ENCODE measurements at places on chromosomes 7 and 10. TPM values are rescaled to one million over a fixed set of nuclear protein-coding genes. Genes with fewer than 3 reads are reported as not detected.

DNA sequence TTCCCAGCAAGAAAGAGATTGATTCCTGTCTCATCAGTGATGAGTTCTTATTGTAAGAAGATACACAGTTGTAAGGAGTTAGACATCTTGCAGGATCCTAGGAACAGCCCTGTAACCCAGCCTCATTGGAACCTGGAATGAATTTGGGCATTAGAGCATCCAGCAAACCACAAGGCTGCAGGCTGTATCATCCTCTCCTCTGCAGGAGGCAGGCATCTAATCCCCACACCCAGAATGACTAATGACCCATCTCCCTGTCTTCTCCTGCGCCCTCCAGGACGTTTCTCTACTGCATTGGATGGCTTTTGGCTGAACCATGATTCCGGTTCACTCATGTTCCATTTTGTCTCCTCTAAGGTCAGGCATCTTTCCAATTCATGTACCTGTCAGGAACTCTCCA, 233.9 kb downstream of the POU6F2 start:
- no peak for DNase-seq
- peaks cover 23% of the 10 kb centered on the region for H3K27me3 ChIP-seq
- no peaks in the 10 kb centered on the region for H3K36me3 ChIP-seq
- no peaks in the 10 kb centered on the region for H3K4me1 ChIP-seq
- H3K4me3 ChIP-seq: no peak overlapping the region

- no peak overlapping the region for H3K4me3 ChIP-seq
- no peaks in the 10 kb centered on the region for H3K36me3 ChIP-seq
- H3K4me1 ChIP-seq: no peaks in the 10 kb centered on the region
- no peak for DNase-seq
- no peak overlapping the region for H3K27ac ChIP-seq
- H3K27me3 ChIP-seq: peaks cover 96% of the 10 kb centered on the region
Measured at GRCh38 chr7:45566386-45566785, 7.8 kb upstream of the ADCY1 start.

DNA sequence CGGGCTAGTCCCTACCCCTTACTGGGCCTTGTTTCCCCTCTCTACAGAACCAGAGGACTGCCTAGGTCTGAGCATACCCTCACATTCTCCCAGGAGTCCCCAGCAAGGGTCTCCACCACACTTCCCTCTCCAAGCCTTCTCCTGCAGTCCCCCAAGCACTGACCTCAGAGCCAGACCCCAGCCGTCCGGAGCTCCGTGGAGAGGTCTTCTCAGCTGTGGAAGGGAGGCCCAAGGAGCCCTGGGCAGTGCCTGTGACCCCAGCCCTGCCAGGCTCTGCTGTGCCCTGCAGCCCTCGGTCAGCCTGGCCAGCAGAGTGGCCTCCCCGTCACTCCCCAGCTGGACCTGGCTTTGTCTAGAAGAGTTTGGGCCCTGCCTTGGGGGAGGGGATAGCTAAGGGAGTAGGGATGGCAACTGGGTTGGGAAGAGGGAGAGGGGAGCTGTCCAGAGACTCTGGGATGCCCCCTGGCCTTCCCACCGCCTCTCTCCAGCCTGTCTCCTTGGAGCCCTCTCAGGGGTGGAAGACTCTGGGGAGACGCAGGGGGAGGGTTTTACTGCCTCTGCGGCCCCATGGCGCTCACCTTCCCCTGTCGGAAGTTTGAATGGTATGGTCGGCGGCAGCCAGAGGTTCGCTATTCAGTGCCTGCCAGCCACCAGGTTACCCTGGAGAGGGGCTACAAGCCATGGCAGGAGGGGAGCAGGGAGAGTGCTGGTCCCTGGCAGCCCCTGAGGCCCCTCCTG, at the start of gene C10orf105:
Gene C10orf105, minus strand, starts transcription at position 315 of the 738 bp plus-strand sequence. CDS start 3,441 bp downstream, outside the sequence.
- H3K4me3 ChIP-seq: no peak within 1 kb of the TSS
- peaks cover under 1% of the 10 kb centered on the region for H3K4me1 ChIP-seq
- no peak within 1 kb of the TSS for H3K27ac ChIP-seq
- no peaks in the 10 kb centered on the region for H3K36me3 ChIP-seq

PHTF2 gene
- 20.3 TPM for total RNA-seq

IGFBP1 gene
- 3.3 TPM for total RNA-seq

Data from Calu3 (cell line).